Stimulated activated CD8-positive, alpha-beta memory T cell treated with anti-CD3 and anti-CD28 coated beads, Interleukin-4, amount 100 ng/mL, for 1 hour (primary cell): ENCODE measurements at places on chromosomes 12 and 14.

- no peak for DNase-seq
These were observed 39.8 kb downstream of the SLC6A12 start for GRCh38 chr12:174124-174523.

- no peak for DNase-seq
These were observed 5.1 kb downstream of the AKAP3 start for GRCh38 chr12:4643747-4644146.

GRCh38 chr12:127081058-127081457 is 1185.9 kb upstream of the TMEM132C start:
- no peak for DNase-seq

GRCh38 chr12:12976366-12976765 is 23.7 kb downstream of the HEBP1 start:
- DNase-seq = no peak

GRCh38 chr12:100043631-100044030 is 58.9 kb upstream of the ANKS1B start:
- DNase-seq = no peak
